OCI-M1 (cell line): ENCODE measurements at places on chromosomes 5 and 9.

DNA sequence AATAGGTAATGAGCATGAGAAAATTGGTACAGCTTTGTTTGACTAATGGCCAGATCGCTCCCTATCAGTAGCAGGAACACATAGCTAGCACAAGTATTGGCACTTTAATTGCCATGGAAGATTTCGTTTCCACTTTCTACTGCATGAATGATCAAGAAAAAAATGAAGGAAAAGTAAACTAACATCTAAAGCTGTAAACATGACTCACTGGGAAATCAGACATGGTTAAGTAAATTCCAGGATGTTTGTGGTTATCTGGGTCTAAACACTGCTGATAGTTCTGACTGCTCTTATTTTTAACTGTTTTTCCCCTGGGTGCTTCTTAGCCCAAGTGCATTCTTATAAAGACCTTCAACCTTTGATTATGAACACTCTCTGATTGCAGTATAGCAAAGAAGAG lies 388.9 kb downstream of the NR2F1-AS1 start:
- DNase-seq, result no peak

GRCh38 chr5:102375272-102375671 lies 79.2 kb upstream of the SLCO4C1 start:
- DNase-seq, result no peak

GRCh38 chr9:95268681-95269080 lies 48.8 kb downstream of the FANCC start:
- DNase-seq, result peak; percentile 27

DNA sequence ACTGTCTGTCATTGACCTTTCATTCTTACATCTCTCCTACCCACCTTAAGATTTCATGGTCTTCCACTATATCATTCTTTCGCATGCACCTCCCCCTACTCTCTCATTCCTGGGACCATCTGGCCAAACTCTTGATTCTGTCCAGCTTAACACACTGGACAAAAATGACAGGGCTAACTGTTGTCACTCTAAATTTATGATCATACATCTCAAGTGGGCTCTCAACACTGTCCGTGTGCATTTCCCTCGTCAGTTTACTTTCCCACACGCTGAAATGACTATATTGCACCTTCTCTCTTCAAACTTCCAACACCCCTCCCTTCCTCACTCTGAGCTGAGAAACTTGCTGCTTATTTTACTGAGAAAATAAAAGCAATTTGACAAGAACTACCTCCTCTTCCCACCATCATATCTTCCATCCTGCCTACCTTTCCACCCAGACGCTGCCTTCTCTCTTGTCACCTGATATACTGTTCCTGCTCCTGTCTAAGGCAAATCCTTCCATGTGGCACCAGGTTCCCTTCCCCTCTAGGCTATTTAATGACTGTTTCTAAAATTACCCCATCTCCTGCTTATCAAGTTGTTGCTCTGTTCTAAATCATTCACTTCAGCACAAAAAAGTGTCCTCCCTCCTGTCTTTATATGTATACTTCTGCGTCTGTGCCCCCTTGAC lies 8.1 kb upstream of the KLF9 start:
- no peak for DNase-seq

DNA sequence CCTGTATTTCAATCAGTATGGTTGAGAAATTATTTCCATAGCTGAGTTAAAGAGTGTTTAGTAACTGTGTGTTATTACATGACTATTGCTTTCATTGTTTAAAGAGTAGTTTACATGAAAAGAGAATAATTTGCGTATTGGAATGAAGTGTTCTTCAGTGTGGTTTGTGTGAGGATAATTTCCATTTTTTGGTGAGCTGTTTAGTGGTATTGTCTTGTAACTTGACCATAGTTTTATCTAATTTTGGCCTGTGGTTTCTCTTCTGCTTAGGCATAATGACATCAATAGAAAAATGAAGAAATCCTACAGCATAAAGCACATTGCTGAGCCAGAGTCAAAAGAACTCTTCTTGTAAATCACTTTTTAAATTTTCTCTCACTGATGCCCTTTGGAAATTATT lies 151.2 kb downstream of the SNCAIP start:
- peak; percentile 9 for DNase-seq
